Body of pancreas (tissue), 4 donors: ENCODE measurements at places on chromosomes 12 and 14.

DNA sequence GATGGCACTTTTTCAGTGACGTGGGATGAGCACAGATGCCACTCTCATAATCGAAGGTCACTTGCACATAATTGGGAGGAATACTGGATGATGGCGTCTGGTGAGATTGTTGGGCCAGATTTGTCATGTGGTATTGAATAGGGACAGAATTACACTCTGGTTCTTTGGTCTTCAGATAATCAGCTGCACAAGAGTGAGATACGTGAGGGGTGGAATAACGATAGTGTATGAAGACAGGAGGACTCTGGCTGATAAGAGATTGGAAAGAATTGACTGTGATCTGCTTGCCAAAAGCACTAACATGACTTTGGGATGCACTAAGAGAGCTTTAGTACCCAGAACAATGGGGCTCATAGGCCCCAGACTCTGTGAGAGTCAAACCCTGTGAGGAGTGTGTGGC lies 7.0 kb upstream of the RABGGTA start:
- DNase-seq = no peak

DNA sequence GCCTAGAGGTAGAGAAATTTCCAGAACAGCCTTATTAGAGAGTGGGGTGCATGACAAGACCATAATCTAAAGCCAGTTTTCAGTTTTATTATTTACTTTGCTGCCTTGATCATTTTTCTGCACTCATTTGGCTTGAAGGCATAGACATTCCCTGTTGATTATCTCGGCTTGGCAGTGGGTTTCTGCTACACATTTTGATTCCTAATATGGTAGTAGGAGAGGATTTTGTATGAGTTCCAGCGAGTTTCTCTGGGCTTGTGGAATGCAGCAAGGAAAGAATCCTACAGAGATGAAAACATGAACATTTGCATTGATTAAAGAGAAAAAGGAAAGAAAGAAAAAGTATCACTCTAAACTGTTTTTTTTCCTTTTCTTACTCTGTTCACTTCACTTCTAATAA lies 281.2 kb downstream of the PAWR start:
- DNase-seq = no peak

GRCh38 chr12:107501681-107502080 lies 183.9 kb upstream of the PWP1 start:
- no peak for DNase-seq

GRCh38 chr14:100738704-100739131 lies 12.0 kb downstream of the DLK1 start:
- no peak for DNase-seq

GRCh38 chr12:123149501-123150274 lies 1.2 kb downstream of the PITPNM2 start:
- no peak for DNase-seq

DNA sequence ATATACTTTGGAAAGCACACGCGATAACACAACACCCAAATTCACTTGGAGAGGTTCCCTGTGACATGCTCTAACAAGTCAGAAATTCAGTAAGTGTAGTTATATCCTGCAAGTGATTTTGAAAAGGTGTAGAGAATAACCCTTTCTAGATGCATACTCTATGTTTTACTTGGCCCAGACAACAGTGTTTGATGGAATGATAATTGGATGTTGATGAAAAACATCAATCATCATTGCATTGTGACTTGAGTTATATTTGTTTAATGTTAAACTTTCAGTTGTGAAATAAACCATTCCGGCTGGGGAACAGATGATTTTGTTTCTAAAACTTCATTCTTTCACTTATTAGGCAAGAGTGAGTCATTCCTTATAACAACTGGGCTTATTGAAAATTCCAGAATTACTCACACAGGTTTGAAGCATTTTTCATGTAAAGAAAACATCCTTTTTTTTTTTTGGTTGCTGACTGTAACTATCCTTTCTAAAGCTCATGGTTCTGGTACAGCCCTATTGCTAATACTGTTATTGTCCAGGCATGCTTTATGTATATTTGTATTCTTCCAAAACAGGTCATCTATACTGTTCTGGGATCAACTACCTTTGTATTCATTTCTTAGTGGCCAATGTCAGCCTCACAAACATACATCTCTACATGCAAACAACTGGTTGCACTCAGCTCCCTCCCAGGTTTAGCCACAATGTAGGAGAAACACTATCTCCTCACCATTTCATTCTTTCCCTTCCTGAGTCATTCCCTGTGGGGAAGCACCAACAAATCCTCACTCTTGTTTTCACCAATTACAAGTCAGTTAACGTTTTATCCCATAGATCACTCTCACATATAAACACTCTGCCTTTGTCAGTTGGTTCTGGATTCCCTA lies 121.2 kb upstream of the LRIG3 start:
- no peak for DNase-seq

DNA sequence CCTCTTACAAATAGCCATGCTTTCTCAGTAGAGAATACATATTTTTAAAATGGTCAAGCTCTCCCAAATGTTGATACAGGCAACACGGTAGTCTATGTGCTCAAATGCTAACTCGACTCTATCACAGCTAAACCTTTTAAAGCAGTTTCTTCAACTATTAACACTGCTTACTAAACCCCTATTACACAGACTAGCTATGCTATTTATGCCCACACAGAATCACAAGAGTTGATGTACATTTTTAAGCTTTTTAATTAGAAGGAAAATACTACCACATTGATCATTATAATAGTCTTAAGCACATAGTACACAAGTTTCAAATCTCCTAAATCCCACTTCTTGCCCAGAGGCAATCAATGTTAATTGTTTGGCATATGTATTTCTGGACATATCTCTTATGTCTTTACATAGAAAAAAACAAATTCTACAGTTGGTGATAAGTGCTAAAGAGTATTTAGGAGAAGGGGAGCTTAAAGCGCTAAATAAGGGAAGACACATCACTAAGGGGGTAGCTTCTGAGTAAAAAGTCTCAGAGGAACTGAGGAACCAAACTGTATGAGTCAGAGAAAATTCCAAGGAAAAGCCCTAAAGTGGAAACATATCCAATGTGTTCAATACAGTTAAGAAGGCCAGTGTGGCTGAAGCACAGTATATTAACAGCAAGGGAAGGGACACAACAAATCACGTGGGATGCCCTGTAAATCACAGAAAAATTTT lies 13.7 kb downstream of the HNRNPC start:
- DNase-seq = no peak

DNA sequence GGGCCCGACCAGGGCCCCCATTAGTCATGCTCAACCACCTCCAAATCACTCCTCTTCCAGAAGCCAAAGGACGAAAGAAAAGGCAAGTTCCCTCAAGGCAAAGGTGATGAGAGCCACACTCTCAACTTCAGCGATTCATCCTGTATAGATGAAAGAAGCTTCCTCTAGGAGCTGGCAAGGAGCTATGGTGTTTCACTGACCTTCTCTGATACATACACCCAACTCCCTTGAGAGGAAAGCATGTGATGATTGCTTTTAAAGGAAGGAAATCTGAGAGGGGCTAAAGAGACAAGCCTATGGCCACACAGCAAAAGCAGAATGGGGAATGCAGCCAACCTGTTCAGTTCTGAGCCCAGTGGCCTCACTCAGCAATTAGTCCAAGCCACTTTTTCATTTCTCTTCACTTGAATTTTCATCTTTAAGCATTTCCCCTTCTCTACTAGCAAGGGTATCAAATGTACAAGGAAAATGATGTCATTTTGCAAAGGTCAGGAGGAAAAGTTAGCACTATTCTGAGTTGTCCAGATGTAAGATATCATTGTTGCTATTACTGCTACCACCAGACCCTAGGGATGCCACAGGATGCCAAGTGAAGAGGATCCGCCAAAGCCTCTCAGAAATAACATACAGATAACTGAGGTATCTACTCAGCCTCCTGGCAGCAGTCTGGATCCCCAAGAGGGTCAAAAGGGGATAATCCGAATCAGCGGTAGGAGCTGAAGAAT lies 82.5 kb downstream of the MAP3K9 start:
- DNase-seq = no peak

DNA sequence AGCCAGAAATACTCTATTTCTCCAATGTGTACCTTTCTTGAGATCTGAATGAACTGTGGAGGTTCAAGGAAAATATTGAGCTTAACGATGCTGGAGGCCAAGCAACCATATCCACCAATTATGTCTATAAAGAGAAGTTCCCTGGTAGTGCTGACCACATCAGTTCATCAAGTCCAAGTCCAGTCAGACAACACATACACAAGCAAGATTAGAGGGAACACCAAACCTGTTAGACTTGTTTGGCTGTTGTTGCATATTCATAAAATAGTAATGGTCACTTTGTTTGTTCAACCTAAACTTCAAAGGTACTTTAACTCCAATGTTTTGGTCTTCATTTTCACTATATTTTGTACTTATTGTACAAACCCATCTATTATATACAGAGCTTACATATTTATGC lies 81.6 kb downstream of the LMO3 start:
- DNase-seq = no peak
